ENCODE measurements at places on chromosomes 16 and 17. TPM values are rescaled to one million over a fixed set of nuclear protein-coding genes. Genes with fewer than 3 reads are reported as not detected.

The CAVIN1 gene
- total RNA-seq = 253 TPM

The LIMD2 gene
- 2.6 TPM for total RNA-seq

The CRYBA1 gene
- not detected for total RNA-seq

The TP53TG3E gene
- not detected for total RNA-seq

The ULK2 gene
- total RNA-seq = 21.3 TPM

The GAS2L2 gene
- total RNA-seq = not detected

The CCL8 gene
- 3.1 TPM for total RNA-seq

The CCL16 gene
- not detected for total RNA-seq

The CD300E gene
- 0.19 TPM for total RNA-seq

The OR4D1 gene
- not detected for total RNA-seq

The PRSS27 gene
- total RNA-seq = 0.67 TPM

The ANKFY1 gene
- 25.5 TPM for total RNA-seq

The NME1 gene
- 35.7 TPM for total RNA-seq

The MYH3 gene
- 0.72 TPM for total RNA-seq

The CDH1 gene
- total RNA-seq = not detected

The PRKCB gene
- total RNA-seq = 18.4 TPM

The CCR7 gene
- total RNA-seq = not detected

The SOX9 gene
- 13.7 TPM for total RNA-seq

The CLEC19A gene
- total RNA-seq = not detected

The DLX4 gene
- total RNA-seq = 0.19 TPM

The USP36 gene
- total RNA-seq = 23.3 TPM

The MT1H gene
- not detected for total RNA-seq

The ABCC11 gene
- 0.16 TPM for total RNA-seq

The BAIAP2 gene
- total RNA-seq = 8.9 TPM

The TMEM235 gene
- total RNA-seq = not detected

The ST6GALNAC2 gene
- 7.4 TPM for total RNA-seq

The MYH1 gene
- 0.09 TPM for total RNA-seq

The SRL gene
- total RNA-seq = 374 TPM

The KCNH4 gene
- total RNA-seq = 0.19 TPM

The SLC13A5 gene
- not detected for total RNA-seq

The C16orf92 gene
- not detected for total RNA-seq

The FOXF1 gene
- 0.16 TPM for total RNA-seq

The IGF2BP1 gene
- total RNA-seq = not detected

The KRT36 gene
- not detected for total RNA-seq

The KRTAP4-1 gene
- not detected for total RNA-seq

The ANKRD40CL gene
- total RNA-seq = not detected

The ADAP2 gene
- 22.0 TPM for total RNA-seq
